ENCODE measurements at places on chromosomes 12 and 14. TPM values are rescaled to one million over a fixed set of nuclear protein-coding genes. Genes with fewer than 3 reads are reported as not detected.

Gene MDM1
- 30.0 TPM for total RNA-seq

Gene ABHD12B
- not detected for total RNA-seq

Gene REM2
- total RNA-seq: 3.9 TPM

Gene SLCO1B1
- not detected for total RNA-seq

Gene P3H3
- 37.3 TPM for total RNA-seq

- no peak for DNase-seq
Measured at GRCh38 chr14:54691525-54692283, 124.8 kb downstream of the SAMD4A start.

- no peak for DNase-seq
Measured at GRCh38 chr14:73810478-73811163, 41.0 kb upstream of the PTGR2 start.

GRCh38 chr12:63792338-63792737, 12.6 kb downstream of the RXYLT1 start:
- DNase-seq: no peak

DNA sequence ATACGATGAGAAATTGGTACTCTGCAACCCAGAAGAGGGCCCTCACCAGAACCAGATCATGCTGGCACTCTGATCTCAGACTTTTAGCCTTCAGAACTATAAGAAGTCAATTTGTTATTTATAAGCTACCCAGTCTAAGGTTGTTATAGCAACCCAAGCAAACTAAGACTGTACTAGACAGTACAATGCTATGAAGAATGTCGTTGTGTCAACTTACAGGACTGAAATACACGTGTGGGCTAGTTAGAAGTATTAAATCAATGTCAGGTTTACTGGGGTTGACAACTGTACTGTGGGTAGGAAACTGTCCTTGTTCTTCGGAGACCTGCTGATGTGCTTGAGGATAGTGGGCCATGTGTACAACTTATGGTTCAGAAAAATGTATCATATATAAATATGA, 19.7 kb downstream of the DUSP16 start:
- no peak for DNase-seq

DNA sequence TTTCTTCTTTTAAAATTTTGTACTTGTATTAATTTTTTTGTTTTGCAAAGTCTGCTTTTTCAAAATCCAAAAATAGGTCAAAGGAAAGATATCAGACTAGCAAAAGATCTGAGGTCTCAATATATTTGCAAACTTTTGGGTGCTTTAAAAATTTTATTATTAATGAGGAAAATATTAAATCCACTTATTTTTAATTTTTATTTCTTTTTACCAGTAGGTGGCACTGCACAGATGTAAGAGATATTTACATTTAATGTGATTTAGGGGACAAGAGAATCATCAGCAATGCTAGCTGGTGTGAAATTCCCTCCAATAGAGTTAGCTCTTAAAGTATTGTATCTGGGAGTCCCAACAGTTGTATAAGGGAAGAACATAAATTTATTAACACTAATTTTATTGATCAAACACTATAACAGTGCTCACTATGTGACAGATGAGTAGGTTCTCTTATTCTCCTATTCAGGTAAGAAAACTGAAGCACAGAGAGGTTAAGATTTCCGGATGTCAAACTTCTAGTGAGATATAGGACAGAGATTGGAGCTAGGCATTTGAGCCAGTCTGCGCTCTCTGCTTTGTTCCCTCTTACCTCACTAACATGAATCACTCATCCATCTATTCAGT, 30.5 kb downstream of the ALX1 start:
- DNase-seq: no peak

GRCh38 chr14:103879570-103880347, 32.4 kb upstream of the PPP1R13B start:
- DNase-seq: no peak

GRCh38 chr14:51828017-51828797, 32.2 kb upstream of the GNG2 start:
- no peak for DNase-seq

DNA sequence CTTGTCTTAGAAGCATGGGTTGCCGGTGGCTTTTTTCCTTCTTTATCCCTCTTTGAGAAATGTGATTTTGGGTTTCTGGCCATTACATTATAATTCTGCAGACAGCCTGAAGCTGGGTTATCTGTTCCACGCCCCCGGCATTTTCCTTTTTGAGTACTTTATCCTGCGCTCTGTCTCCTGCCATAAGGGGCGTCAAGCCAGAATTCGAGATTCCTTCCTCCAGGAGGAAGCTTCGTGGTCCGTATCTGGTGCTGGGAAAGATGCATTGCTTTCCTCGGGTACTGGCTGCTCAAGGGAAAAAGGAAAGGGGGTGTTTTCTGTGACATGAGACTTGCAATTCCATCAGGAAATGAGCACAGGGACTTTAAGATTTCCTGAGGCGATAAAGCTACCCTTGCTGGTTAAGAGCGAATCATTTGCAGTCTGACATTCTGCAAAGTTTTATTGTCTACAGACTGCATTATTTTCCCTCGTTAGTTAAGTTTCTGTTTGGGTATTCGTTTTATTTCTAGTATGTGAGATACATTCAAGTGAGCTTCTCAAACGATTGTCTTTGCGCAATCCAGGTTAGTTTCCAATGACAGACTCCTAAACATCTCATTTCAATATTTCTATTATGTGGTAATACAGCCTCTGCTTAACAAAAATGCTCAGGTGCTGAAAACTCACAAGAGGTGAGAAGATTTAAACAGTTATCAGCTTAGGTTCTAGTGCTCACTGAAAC, 694 bp downstream of the AKAP5 start:
- no peak for DNase-seq
